ENCODE measurements at places on chromosomes 4 and X. TPM values are rescaled to one million over a fixed set of nuclear protein-coding genes. Genes with fewer than 3 reads are reported as not detected.

The IL13RA2 gene
- 0.72 TPM for polyA plus RNA-seq

The TMPRSS11D gene
- not detected for polyA plus RNA-seq

The MTHFD2L gene
- 12.7 TPM for polyA plus RNA-seq

DNA sequence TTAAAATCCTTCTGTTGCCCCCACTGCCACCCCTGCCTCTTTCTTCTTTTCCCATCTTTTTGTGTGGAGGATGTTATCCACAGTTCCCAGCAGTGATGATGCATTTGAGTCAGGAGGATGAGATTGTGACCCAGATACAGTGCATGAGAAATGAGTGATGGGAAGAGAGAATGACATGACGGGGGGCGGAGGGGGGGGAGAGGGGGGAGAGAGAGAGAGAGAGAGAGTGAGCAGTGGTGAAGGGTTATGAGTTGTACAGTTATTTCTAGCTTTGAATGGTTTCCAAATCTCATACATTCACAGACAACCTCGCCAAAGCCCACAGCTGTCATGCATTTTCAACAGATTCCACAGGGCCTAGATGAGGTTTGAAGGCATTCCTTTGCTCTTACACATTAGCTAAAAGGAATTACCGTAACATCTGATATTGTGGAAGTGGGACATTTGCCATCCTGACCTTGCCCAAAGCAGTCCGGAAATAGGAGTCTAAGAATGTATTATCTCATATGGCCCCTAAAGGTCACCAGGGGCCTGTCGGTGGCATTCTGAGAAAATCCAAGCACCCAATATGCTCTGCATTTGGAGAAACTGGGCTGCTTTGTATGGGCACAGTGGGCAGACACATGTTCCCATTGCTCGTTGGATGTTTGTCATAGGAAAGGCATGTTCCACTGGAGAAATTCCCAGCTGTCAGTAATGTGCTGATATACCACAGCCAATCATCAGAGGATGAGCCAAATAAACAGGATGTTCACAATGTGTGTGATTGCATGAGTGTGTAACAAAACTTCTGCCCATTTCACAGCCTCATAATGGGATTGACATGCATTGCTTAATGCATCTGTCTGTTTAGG is 435.8 kb downstream of the SPRY1 start:
- DNase-seq: no peak

GRCh38 chr4:140081641-140082390 is 72.2 kb downstream of the MAML3 start:
- DNase-seq: no peak

GRCh38 chr4:22235698-22236097 is 280.2 kb downstream of the ADGRA3 start:
- DNase-seq: no peak

DNA sequence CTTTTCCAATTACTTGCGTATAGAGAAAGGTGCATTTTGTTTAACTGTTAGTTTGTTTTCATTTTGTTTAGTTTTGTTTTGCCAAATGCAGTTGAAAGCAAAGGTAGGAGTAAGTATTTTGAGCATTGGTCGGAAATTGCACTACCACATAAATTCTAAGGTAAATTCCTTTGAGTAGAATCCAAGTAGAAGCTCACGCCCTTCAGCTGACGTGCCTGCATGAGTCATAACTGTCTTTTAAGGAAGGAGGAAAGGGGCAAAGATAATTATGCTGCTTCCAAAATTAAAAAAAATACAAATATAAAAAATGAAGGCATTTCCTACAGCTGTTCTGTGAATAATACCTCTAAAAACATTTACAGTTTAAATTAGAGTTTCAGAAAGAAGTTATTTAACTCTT is 110.2 kb upstream of the MYOZ2 start:
- DNase-seq: no peak

DNA sequence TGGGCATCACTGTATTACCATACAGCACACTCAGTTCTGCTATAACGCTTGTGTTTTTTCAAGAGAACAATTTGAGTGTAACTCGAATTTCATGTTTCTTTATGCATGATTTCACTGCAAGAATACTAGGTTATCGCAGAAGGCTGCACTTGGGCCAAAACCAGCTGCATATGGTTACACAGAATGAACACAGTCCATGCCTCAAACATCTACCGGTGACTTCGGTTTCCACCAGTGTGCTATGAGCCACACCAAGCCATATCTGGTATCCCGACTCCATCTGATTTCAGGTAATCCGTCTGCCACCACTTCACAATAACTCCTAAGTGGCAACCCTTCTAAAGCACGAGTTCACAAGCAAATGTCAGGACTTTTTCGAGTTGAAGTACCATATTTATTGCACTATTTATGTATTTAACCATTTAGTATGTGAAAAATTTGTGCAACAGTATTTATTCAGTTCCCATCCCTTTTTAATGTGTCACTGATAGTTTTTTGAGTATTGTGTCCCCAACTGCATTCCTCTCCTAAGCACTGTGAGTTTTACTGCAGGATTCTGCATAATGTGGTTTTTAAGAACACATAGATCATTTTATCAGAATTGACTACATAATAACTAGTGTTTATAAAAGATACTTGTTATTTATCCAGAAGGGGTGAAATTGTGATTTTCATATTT is 111.8 kb downstream of the APBB2 start:
- DNase-seq: no peak
